Cardiac fibroblast (primary cell): ENCODE measurements at places on chromosomes 7 and 10.
A peak's percentile ranks its signal among the peaks of the same experiment; 100 is the strongest.

DNA sequence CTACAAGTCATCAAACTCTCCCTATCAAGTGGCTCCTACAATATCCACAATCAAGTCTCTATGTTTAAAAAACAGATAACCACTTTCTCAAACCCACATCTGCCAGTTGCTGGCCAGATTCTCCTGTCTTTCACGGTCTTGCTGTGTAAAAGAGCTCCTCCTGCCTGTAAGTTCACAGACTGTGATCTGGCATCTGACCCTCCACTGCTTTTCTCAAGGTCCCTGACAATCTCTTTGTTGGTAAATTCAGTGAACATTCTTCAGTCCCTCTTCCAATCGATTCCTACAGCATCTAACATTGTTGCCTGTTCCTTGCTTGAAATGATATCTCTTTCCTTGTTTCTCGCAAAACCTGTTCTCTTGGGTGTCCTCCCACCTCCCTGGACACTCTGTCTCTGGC, 18.5 kb upstream of the LMOD2 start:
- DNase-seq: no peak

GRCh38 chr10:108462005-108462404, 1297.5 kb upstream of the SORCS1 start:
- DNase-seq: no peak

- no peak for DNase-seq
These were observed 50.8 kb downstream of the PHYHIPL start for GRCh38 chr10:59227136-59227673.

- no peak for DNase-seq
These were observed 468.7 kb downstream of the KCNMA1 start for GRCh38 chr10:77168861-77169260.

DNA sequence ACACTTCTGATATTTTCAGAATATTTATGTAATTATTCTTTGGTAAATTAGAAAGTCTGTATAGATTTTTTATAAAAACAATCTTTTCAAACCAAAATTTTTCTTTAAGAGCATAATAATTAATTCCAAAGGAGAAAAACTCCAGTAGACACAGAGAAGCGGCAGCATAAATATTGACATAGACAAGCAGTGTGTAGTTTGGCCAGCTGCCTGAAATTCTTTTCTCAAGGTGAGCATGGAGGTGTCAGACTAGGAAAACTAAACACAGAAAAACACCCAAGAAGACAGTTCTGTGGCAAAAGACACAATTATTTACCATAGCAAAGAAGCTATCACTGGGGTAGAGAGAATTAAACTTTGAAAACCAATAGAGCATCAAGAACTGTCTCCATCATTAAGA, 82.4 kb downstream of the KLF6 start:
- DNase-seq: no peak

DNA sequence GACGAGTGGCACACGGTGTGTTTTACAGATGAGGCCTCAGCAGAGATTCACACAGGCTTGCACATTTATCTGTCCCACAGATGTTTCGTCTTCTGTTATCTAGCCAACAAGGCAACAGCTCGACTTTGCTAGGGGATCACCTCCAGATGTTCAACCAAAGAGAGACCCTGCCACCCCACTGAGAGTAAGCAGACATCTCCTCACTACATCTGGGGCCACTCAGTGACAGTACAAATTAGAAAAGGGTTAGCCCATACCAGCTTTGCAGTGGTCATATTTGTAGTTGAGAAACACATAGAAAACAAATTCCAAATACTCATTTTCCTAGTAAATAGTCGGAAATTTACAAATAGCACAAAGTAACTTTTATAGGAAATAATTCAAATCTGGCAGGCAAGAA, 164.2 kb downstream of the HDAC9 start:
- no peak for DNase-seq

GRCh38 chr10:24223953-24224352, 15.0 kb downstream of the KIAA1217 start:
- peak; percentile 44 for DNase-seq
